Renal pelvis (tissue), 12 donors: ENCODE measurements at places on chromosomes 2 and 18.

GRCh38 chr18:36025025-36025424 lies 42.3 kb downstream of the RPRD1A start:
- DNase-seq = peak; percentile 9

GRCh38 chr2:238183821-238184220 lies 19.7 kb downstream of the ILKAP start:
- DNase-seq = no peak

- no peak for DNase-seq
Measured at GRCh38 chr2:36773947-36774346, 77.4 kb downstream of the VIT start.

DNA sequence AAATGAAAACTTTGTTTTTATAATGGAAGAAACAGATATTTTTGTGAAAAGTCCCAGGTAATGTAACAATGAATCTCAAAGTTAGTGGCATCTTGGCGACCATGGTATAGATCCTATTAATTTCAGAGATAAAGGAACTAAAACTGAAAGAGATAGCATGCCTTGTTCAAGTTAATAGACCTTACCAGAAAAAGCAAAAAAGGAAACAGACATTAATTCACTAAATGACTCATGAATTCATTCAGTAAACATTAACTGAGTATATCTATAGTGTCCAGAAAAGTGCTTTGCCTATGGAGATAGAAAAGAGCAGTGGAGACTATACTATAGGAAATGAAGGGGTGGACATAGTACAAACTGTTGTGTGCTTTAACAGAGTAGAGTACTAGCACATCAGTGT lies 763.3 kb downstream of the TRIB2 start:
- no peak for DNase-seq

- no peak for DNase-seq
Measured at GRCh38 chr2:15241201-15241600, 319.9 kb downstream of the NBAS start.

DNA sequence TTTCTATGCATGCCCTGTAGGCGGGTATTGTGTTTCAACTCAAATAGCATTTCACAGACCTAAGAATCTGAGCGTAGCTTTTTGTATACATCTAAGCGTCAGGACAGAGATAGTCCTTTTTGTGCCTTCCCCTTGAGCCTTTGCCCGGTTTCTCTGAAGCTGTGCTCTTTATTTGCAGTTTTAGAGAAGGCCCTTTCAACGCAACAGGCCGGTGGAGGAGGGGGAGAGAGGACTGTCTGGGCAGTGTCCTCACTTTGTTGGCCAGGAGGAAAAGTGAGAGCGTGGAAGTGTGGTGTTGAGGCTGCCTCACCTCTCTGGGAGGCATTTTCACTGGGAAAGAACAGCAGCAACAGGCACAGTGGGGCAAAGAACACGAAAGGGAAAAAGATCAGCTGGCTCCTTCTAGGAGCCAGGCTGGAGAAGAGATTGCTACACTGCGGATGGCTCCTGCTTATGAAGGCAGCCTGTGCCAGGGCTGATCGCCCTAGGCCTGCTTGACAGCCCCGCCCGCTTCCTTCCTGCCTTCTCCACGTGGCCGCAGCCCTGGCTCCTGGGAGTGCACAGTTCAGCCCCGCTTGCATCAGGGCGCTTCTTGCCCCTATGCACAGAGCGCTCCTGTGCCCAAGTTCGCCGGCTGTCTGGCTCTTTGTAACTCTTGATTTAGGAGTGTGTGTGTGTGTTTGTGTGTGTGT lies 195.6 kb upstream of the POU3F3 start:
- DNase-seq = no peak

- DNase-seq = no peak
Measured at GRCh38 chr2:121372082-121372481, 87.1 kb upstream of the TFCP2L1 start.

- no peak for DNase-seq
Measured at GRCh38 chr2:85524336-85524908, 14.5 kb upstream of the MAT2A start.

- DNase-seq = peak; percentile 42
Measured at GRCh38 chr2:159516241-159516758, 100.0 kb downstream of the BAZ2B start.

DNA sequence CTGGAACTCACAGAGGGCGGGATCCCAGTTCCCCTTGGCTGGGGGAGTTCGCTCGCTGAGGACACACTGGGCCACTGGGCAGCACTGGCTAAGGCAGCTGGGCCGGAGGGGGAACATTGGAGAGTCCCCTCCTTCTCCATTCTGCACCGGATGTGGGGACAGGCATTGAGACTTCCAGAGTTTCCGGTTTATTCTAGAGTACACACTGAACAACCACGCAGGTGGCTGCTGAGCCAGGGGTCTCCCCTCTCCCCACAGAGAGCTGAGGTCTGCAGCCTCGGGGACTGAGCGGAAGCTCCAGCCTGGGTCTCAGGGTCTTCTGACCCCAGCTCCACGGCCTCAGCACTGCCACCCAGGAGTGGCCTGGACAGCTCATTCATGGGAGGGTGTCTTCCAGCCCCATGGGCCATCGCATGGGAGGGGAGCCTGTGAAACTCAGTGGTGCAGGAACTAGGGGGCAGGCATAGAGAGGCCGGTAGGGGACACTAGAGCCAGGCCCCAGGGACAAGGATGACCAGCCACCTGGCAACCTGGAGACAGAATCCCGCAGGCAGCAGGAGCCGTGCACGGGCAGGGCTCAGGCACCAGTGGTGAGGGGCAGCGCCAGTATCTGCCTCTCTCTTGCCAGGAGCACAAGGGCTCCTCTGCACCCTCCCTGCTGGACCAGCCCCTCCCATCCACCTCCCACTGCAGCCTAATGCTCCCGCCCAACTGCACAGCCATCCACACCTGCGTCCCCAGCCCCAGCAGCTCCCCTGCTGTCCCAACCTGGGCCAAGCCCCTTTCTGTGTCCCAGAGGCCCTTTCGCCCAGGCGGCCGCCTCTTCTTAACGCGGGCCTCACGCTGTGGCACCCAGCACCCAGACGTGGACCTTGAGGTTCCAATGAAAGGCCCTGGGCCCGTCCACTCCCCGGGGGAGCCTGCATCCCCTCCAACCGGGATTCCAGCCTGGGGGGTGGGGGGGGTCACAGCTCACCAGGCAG lies 45.1 kb upstream of the GPC1 start:
- no peak for DNase-seq

- no peak for DNase-seq
Measured at GRCh38 chr2:149507974-149508373, 79.6 kb downstream of the MMADHC start.

GRCh38 chr18:21314724-21315123 lies 72.7 kb downstream of the GREB1L start:
- no peak for DNase-seq

DNA sequence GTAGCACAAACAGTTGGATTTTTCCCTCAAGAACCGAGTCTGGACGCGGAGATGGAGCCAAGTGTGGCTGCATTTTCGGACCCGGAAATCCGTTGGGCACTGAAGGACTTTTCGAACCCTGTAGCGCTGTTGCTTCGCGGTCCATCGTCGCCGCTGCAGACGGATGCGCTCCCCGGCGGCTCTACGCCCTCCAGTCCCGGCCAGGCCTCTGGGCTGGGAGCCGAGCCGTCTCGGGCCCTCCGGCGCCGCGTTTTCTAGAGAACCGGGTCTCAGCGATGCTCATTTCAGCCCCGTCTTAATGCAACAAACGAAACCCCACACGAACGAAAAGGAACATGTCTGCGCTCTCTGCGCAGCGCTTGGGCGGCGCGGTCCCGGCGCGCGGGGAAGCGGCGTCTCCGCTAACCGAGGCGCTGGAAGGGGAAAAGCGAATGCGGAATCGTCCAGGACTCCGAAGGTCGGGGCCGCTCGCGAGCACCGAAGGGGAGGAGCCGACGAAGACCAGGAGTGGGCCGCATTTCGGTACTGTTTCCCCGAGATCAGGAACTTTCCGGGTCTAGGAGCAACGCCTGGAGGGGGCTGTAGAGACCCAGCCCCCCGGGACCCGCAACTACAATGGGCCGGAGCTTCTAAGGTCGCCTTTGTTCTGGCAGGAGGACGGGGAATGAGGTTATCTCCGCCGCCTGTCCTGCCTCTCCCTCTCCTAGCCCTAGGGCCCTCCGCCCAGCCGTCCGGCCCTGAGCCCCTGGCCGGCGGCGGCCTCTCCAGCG lies 3.2 kb downstream of the EMX1 start:
- DNase-seq = no peak

- no peak for DNase-seq
Measured at GRCh38 chr2:177252808-177253531, 11.6 kb downstream of the NFE2L2 start.

DNA sequence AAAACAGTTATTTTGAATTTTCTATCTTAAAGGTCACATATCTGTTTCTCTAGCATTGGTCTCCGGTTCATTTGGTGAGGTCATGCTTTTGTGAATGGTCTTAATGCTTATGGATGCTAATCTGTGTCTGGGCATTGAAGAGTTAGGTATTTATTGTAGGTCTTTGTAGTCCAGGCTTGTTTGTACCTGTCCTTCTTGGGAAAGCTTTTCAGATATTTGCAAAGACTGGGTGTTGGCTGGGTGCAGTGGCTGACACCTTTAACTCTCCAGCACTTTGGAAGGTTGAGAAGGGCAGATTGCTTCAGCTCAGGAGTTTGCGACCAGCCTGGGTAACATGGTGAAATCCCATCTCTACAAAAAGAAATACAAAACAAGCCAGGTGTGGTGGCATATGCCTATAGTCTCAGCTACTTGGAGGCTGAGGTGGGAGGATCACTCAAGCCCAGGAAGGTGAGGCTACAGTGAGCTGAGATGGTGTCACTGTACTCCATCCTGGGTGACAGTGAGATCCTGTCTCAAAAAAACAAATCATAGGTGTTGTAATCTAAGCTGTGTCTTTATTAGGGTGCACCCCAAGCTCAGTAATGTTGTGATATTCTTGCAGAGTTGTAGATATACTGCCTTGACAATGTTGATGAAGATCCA lies 82.3 kb downstream of the FAM117B start:
- no peak for DNase-seq

GRCh38 chr2:109356324-109357035 lies 227.5 kb downstream of the SH3RF3 start:
- DNase-seq = no peak

DNA sequence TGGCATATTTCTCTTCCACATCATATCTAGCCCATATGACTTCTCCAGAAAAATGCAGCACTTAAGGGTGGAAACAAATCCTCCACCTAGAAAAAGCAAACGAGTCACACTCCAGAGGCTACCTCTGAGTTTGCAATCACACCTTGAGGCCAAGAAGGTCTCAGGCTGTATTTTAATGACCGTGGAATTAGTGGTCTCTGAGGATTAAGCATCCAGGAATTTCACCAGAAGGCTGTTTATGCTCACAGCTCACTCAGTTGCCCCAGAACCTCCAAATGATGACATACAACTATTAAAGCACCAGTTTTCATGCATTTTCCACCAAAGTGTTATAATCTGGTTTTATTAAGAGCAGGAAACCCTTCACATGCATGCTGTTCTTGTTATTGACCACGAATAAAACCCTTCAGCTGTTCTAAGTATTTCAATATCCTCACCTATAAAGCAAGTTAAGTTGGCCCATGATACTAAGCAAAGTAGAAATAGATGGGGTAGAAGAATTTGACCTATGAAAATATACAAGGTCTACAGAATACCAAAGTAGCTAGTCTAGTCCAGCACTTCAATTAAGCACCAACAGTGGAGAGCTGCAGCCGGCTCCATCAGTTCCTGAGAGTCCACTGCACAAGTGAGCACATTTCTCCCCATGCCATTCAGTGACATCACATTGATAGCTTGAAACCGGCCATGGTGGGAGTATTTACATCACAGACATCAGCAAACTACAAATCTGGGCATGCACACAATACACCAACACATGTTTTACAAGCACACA lies 39.5 kb upstream of the SLC14A1 start:
- DNase-seq = no peak

- no peak for DNase-seq
Measured at GRCh38 chr2:157164891-157165290, 92.6 kb upstream of the GALNT5 start.

DNA sequence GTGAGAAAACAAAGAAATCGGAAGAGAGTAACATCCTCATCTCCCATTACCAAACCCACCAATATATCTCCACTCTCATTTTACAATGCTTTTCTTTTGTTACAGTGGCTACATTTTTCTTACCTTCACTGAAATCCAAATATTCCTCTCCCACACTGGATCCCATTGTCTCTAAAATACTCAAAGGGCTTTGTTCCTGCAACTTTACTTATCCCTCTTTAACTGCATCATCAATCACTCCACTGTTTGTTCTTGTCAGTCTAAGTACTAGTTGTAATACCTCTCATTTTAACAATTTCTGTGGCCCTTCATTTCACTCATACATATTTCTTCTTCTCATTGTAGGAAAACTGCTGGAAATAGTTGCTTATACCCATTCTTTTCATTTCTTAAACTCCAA lies 464.2 kb upstream of the PIK3C3 start:
- no peak for DNase-seq

GRCh38 chr18:36572135-36572856 lies 256.5 kb downstream of the TPGS2 start:
- DNase-seq = peak; percentile 56

- DNase-seq = no peak
Measured at GRCh38 chr2:20618468-20618885, 32.4 kb downstream of the HS1BP3 start.

GRCh38 chr2:173990970-173991819 lies 26.0 kb upstream of the SP3 start:
- peak; percentile 57 for DNase-seq

DNA sequence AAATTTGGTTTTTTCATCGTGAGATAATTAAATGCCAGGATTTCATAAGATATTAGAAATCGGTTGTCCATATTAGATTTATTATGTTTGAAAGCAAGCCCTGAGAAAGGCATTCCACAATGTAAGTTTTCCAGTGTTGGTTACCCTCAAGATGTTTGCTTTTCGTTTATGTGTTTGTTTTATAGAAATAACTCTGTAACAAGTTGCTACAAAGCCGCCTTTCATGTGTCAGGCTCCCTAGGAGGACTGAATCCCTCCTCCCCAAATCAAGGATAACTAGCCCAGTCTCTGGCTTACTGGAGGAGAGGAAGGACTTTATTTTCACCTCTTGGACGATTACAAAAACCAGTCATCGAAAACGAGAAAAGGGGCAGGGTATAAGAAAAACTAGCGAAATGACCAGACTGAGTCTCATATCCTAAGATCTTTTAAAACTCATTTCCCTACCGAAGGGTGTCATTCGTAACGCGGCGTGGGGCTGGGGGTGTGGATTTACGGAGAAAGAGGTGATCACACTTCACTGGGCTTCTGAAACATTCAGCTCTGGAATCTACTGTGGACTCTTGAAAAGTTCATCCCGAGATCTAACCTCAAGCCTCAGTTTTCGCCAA lies 1.0 kb upstream of the PEX13 start:
- no peak for DNase-seq

GRCh38 chr2:230085201-230085600 lies 16.5 kb upstream of the SLC16A14 start:
- DNase-seq = no peak

DNA sequence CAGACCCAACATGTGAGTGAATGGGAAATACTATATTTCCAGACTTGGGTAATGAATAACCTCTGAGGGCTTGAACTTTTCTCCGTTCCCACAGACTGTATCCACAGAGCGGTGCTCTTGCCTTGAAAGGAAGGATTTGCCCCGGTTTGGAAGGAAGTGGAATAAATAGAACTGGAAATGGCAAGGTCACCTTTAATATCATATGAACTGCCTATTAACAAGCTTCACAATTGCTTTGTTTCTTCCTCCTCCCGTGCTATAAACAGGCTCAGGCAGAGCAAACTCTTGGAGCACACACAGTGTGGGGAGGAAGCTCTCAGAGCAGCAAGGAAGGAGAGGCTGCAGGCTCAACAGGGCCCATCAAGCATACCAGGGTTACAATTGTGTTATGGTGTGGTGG lies 28.5 kb upstream of the DARS1 start:
- peak; percentile 58 for DNase-seq
